Colonic mucosa (tissue), 4 donors: ENCODE measurements at places on chromosomes 6 and 20. TPM values are rescaled to one million over a fixed set of nuclear protein-coding genes. Genes with fewer than 3 reads are reported as not detected.

- no peak overlapping the region for H3K4me3 ChIP-seq
- no peaks in the 10 kb centered on the region for H3K27me3 ChIP-seq
- H3K27ac ChIP-seq, result no peak overlapping the region
- no peaks in the 10 kb centered on the region for H3K36me3 ChIP-seq
- no peak for DNase-seq
Measured at GRCh38 chr20:43295781-43296180, 106.1 kb upstream of the PTPRT start.

DNA sequence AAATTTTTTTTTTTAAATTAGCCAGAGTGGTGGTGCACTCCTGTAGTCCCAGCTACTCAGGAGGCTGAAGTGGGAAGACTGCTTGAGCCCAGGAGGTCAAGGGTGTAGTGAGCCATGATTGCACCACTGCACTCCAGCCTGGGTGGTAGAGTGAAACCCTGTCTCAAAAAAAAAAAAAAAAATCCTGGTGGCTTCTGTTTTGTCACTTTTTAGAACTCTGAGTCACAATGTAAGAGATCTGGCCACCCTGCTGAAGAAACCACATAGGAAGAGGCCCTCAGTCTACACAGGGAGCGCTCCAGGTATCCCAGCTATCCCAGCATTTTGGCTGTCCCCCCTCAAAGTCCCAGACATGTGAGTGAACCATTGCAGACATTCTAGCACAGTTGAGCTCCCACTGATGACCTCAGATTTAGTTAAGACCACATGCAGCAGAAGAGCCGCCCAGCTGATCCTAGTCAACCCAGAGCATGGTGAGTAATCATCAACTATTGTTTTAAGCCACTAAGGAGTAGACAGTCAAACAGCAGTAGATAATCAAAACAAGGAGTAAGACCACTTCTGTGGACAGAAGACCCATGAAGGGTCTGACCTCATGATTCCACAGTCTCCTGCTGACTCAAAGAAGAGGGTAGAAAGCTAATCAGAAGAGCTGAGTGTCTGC, 12.7 kb upstream of the ARFGEF2 start:
- no peak for DNase-seq
- H3K27me3 ChIP-seq, result no peaks in the 10 kb centered on the region
- no peak overlapping the region for H3K4me3 ChIP-seq
- H3K36me3 ChIP-seq, result no peaks in the 10 kb centered on the region

DNA sequence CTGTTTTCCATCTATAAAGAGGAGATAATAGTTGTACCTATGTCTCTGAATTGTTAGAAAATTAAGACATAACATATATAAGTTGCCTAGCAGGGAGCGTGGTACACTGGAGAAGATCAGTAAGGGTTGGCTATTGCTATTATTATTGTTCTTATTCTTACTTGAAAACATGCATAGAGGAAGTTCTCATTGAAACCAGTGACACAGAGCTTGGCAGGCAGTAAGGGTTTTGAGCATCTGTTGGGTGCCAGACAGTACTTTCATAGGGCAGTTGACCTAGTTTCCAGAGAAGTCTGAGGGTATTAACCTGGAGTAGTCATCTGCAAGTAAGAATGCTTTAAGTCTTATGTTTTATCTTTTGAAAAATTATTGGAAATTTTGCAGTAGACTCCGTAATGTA, 13.3 kb upstream of the SGK1 start:
- H3K27me3 ChIP-seq, result no peaks in the 10 kb centered on the region
- H3K4me1 ChIP-seq, result no peaks in the 10 kb centered on the region
- no peak for DNase-seq
- H3K4me3 ChIP-seq, result no peak overlapping the region
- H3K27ac ChIP-seq, result no peak overlapping the region

The HTR1E gene
- not detected for total RNA-seq

GRCh38 chr20:48807051-48807450, 20.7 kb downstream of the PREX1 start:
- no peaks in the 10 kb centered on the region for H3K36me3 ChIP-seq
- no peaks in the 10 kb centered on the region for H3K4me1 ChIP-seq
- H3K27ac ChIP-seq, result no peak overlapping the region
- no peaks in the 10 kb centered on the region for H3K27me3 ChIP-seq
- no peak overlapping the region for H3K4me3 ChIP-seq

DNA sequence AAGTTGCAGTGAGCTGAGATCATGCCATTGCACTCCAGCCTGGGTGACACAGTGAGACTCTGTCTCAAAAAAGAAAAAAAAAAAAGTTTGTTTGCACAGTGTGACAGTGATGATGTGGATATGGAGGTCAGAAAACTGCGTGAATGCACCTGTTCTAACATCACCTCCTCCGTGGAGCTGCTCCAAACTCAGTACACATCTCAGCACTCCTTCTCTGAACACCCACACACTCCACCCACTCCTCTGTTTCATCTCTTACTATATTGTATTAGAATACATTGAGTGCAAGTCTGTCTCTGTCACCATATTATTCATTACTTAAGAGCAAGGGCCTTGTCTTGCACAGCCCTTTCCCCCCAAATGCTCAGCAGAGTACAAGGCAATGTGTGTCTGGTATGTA, 51.5 kb upstream of the ENPP4 start:
- H3K36me3 ChIP-seq, result no peaks in the 10 kb centered on the region
- no peak overlapping the region for H3K4me3 ChIP-seq
- no peak overlapping the region for H3K27ac ChIP-seq
- H3K4me1 ChIP-seq, result no peaks in the 10 kb centered on the region
- DNase-seq, result no peak
- no peaks in the 10 kb centered on the region for H3K27me3 ChIP-seq

The LPIN3 gene
- 65.3 TPM for total RNA-seq

The KCNQ5 gene
- 0.22 TPM for total RNA-seq

The C20orf202 gene
- total RNA-seq, result 0.19 TPM

DNA sequence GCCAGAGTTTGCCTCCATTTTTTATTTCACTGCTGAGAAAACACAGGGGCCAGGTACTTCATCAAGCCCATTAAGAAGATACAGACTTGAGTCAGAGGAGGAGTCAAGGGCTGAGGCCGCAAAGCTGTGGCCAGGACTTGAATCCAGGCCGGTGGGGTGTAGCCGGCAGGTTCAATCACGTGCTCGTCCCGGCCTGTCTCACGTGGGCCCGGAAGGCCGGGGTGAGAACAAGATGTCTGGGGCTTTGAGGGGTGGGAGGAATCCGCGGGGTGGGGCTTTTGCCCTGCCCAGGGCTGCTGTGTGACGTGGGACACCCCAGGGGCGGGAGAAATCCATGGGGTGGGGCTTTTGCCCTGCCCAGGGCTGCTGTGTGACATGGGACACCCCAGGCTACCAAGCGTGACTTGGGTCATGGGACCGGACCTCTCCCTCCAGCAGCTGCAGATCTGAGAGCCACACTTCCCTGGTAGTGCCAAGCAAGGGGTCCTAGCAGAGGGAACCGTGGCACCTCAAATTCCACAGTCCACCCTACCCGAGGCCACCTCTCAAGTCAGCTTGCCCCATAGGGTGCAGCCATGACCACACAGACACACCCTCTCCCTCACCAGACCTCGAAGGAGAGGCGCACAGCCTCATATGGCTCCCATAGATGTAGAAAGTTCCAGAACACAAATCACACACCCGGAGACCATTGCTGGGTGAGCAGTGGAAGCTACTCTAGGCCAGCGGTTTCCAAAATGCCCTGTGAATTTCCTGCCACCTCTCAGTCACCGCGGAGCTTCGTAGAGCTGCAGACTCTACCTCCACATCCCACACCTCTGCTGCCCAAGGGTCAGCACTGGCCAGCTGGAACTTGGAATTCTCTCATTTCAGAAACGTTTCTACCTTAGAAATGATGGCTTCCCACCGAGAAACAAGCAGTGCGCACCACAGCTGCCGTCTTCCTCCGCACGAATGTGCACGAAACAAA, 156.1 kb downstream of the DLL1 start:
- no peak for DNase-seq
- no peaks in the 10 kb centered on the region for H3K27me3 ChIP-seq
- H3K27ac ChIP-seq, result no peak overlapping the region
- H3K4me3 ChIP-seq, result no peak overlapping the region
- H3K36me3 ChIP-seq, result no peaks in the 10 kb centered on the region

DNA sequence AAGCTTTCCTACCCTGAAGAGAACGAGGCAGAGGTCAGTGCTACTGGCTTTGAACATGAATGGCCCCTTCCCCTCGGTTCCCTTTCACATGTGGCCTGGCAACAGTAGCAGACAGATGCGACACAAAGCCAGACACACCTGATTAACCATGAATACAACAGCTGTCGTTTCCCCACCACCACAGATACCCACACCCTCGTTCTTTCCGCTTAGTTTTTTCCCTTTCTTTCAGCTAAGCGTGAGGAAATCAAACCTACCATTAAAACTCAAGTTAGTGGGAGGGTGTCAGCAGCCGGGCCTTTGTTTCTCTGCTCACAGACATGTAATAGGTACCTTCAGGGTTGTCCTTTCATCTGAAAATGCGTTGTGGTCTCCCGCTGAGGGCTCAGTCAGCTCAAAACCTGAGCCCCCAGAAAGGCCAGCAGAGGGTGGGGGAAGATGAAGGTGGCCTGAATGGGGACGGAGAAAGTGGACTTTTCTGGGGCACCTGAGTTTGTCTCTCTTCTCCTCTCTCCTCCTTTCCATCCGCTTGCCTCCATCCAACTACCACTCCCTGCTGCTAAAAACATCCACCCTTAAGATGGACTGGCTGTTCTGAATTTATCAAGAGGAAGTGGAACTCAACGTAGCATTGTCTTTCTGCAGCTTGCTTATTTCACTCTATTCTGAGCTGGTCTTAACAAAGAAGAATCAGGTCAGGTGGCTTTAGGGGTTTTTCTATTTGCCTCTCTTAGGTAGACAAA, 516.6 kb upstream of the JARID2 start:
- no peak for DNase-seq
- no peaks in the 10 kb centered on the region for H3K27me3 ChIP-seq
- H3K36me3 ChIP-seq, result no peaks in the 10 kb centered on the region
- H3K27ac ChIP-seq, result no peak overlapping the region

DNA sequence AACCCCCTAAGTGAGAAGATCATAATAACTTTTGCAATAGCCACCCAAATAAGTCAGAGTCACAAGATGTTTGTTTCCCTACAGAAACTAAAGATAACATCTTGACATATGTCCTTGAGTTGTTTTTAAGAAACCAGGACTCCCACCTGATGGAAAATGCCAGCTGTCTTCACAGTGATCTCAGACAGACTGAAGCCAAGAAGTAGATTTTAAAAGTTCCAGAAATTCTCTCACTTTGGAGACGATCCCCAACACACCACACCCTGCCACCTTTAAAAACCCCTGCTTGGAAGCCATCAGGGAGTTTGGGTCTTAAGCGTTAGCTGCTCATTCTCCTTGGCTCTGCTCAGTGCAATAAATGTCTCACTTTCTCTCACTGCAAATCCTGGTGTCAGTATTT, 63.0 kb downstream of the GPR6 start:
- H3K27me3 ChIP-seq, result no peaks in the 10 kb centered on the region
- no peaks in the 10 kb centered on the region for H3K36me3 ChIP-seq
- DNase-seq, result no peak
- no peak overlapping the region for H3K4me3 ChIP-seq
